Urinary bladder (tissue), 4 donors: ENCODE measurements at places on chromosomes 7 and 10. TPM values are rescaled to one million over a fixed set of nuclear protein-coding genes. Genes with fewer than 3 reads are reported as not detected.

DNA sequence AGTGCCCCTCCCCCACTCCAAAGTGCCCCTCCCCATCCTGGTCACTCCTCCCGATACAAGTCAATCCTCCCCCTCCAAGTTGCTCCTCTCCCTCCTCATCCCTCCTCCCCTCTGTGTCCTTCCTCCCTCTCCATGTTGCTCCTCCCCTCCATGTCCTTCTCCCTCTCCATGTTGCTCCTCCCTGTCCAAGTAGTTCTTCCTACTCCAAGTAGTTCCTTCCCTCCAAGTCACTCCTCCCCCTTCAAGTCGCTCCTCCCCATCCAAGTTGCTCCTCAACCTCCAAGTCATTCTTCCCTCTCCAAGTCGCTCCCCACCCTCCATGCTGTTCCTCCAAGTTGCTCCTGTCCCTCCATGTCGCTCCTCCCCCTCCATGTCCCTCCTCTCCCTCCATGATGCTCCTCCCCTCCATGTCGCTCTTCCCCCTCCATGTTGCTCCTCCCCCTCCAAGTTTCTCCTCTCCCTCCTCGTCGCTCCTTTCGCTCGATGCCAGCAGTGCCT is 8.6 kb upstream of the WBP1L start:
- no peak for DNase-seq

DNA sequence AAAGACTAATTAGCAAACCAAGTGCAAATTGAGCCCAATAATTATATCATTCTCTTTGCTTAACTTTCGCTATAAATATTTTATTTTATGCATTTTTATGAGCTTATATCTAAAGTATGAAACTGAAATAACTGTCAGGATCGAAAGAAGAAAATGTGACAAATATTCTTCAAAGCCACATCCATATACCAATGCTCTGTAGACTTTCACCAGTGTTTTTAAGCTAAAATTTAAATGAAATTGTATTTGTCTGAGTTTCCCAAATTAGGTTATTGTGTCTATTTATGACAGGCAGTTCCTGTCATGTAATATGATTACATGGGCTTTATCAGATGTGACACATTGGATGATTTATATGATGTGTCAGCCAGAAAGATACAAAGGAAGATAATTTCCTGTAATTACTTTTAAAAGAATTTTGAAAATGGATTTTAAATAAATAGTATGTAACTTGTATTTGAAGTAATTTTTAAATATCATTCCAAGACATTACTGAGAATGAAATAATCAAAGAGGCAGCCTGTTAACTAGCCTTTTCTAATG is 317.9 kb upstream of the KLF6 start:
- no peak for DNase-seq

DNA sequence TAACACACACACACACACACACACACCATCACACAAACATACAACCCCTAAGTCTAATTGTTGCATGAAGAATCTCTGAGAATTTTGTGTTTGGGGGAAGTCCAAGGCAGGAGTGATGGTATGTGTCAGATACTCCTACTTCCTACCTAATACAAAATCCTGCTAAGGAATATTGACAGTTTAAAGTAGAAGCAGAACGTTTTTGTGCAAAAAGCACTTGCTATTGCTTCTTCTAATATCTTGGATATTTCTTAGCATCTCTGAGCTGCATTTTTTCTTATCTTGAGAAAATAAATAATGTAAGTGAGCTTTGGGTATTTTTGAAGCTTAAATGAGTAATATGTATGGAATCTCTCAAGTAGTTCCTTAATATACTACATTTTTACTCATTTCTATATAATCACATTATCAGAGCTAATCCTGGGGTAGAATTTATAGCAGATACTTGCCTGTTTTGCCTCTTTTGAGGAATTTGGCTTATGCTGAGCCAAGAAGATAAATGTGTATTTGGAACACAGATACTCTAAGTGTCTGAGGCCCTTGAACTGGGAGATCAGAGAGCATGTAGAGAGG is 212.3 kb downstream of the DKK1 start:
- no peak for DNase-seq

GRCh38 chr10:114996542-114996941 is 58.5 kb downstream of the TRUB1 start:
- no peak for DNase-seq

Gene EPHB4
- 70.6 TPM for total RNA-seq
